Activated T-helper 1 cell treated with anti-CD3 and anti-CD28 coated beads, Interleukin-2, amount 50 U/mL, for 16 hours (primary cell): ENCODE measurements at places on chromosomes 5 and 9.

DNA sequence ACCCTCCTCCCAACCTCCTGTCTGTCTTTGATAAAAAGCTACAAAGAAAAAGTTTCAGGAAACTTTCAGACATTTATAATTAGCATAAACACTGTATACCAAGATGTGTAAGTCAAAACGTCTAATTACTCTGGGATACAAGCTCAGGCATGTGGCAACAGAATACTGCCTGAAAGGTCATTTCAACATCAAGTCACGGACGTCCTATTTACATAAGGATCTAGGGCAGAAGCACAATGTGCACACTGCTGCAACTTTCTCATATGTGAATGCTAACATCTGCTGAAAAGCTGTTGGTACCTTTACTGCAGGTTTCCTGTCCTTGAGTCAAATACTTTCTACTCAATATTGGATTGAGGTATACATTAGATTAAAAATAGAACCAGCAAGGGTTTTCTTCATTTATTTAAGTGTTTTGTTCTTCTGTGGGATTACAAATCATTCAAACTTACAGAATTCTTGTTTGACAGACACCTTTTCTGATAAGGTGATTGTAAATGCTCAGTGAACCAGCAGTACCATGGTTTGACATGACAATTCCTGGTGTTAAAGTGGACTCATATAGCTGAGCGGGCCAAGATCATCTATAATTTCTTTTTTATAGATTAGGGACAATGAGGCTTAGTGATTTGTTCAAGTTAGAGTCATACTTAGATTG is 36.8 kb downstream of the ELL2 start:
- DNase-seq, result no peak

GRCh38 chr5:174775081-174775480 is 50.7 kb downstream of the MSX2 start:
- no peak for DNase-seq

GRCh38 chr9:108815156-108815555 is 40.6 kb downstream of the ACTL7B start:
- no peak for DNase-seq

- no peak for DNase-seq
Measured at GRCh38 chr5:9139344-9139743, 406.5 kb downstream of the SEMA5A start.

- no peak for DNase-seq
Measured at GRCh38 chr9:104808035-104808614, 44.2 kb downstream of the NIPSNAP3B start.

GRCh38 chr5:154819546-154819945 is 30.9 kb downstream of the FAXDC2 start:
- DNase-seq, result no peak
